ENCODE measurements at places on chromosomes 12 and 14.

GRCh38 chr12:111405859-111406473 is at the start of gene SH2B3:
Gene SH2B3 (plus strand): TSS chr12:111405923. CDS start chr12:111418146, 12,223 bp downstream.
- DNase-seq: no peak

DNA sequence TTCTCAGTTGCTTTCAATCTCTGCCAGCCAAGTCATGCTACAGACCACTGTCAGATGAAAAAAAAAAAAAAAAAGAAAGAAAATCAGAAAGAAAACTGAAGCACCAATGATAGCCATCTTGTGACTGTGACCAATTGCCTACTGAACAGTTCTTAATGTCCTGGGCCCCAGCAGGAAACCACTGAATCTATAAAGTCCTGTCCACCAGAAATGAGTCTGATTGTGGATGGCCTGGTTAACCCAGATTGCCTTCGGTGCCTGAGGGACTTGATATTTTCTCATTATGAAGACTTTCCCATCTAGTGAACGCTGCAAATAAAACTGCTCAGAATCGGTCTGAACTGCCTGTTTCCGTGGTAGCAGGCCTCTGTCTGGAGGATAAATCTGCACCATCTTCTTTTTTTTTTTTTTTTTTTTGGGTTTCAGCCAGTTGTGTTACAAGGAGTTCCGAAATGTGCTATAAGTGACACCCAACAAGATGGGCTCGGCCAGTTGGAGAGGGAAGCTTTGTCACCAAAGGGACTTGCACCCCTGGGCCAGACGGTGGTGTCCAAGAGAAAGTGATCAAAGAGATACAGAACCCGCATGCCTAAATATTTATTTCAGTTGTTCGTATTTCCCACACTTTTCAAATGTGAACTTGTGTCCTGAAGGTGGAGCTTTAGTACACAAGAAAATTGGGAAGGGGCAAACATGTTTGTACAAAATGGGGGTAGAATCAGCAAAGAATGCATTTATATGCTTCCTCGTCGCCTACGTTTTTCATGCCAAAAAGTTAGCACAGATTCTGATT is 3.0 kb upstream of the PLXNC1 start:
- no peak for DNase-seq

DNA sequence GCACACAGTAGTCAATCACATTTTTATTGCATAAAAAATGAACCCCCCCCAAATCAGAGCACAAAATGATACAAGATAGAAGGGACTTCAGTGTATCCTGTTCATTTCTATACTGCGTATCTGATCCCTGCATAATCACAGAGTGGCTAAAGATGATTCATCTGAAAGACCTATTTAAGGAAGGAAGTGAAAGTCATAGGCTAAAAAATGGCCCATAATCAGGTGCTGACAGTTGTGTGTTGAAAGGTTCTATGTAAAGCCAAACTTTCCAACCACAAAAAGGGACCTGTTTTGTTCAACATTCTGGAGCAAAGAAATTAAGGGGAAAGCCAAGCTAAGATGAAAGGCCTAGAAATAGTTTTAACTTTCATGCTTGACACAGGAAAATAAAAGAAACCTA is 147.8 kb upstream of the ATP2B1 start:
- DNase-seq: no peak

DNA sequence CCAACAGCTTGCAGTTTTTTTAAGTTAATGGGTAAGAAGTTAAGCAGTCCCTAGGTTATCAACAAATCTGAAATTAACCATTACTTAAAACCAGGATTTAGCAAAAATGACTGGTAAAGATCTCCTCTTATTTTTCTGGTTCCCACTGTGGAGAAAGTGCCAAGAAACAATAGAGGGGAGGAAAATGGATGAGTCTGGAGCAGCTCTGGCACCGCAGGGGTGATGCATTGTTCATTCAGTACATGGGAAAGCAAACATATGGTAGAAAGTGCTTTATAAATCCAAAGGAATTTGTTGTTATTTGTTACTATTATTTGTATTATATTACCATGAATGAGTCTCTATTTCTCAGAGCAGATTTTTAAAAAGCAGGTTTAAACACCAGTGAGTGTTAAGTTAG is 92.2 kb downstream of the DYRK2 start:
- DNase-seq: no peak

GRCh38 chr12:79983986-79984620 is 49.2 kb upstream of the PPP1R12A start:
- DNase-seq: no peak

- DNase-seq: no peak
Measured at GRCh38 chr12:2826721-2827515, 7.9 kb downstream of the NRIP2 start.

All from GM12891 (cell line).